T-helper 2 cell treated with Interferon-gamma antibody and Interleukin-4, amounts not matched to agents 100 ng/mL and 5 ng/mL, for 36 hours (primary cell): ENCODE measurements at places on chromosomes 6 and 20. TPM values are rescaled to one million over a fixed set of nuclear protein-coding genes. Genes with fewer than 3 reads are reported as not detected.

The LHFPL5 gene
- not detected in 2 replicates for total RNA-seq

The ELOVL2 gene
- total RNA-seq, result not detected in 2 replicates

The ADGRB3 gene
- total RNA-seq, result not detected in 2 replicates

The RBM12 gene
- 130 TPM in 2 replicates for total RNA-seq

The DEFB124 gene
- total RNA-seq, result not detected in 2 replicates

The RIMS1 gene
- not detected in 2 replicates for total RNA-seq

The SEMG1 gene
- total RNA-seq, result not detected in 2 replicates

The PCNA gene
- 483 and 497 TPM in 2 replicates for total RNA-seq

The CFAP61 gene
- not detected in 2 replicates for total RNA-seq

The CCN6 gene
- not detected in 2 replicates for total RNA-seq

The DAAM2 gene
- not detected in 2 replicates for total RNA-seq

The SYCP2 gene
- total RNA-seq, result 8.5 and 9.0 TPM in 2 replicates

The FGD2 gene
- 2.0 and 2.6 TPM in 2 replicates for total RNA-seq

The DLK2 gene
- 0.20 and 0.45 TPM in 2 replicates for total RNA-seq

The ADGRF1 gene
- total RNA-seq, result not detected in 2 replicates

The STX7 gene
- 21.2 and 23.3 TPM in 2 replicates for total RNA-seq

The MMS22L gene
- total RNA-seq, result 60.9 and 61.6 TPM in 2 replicates

The SPAG4 gene
- 3.7 and 5.4 TPM in 2 replicates for total RNA-seq

The IP6K3 gene
- not detected in 2 replicates for total RNA-seq

The DACT2 gene
- 0.09 and 0.14 TPM in 2 replicates for total RNA-seq

The RUNX2 gene
- total RNA-seq, result 34.7 and 39.3 TPM in 2 replicates

The RBM24 gene
- total RNA-seq, result not detected in 2 replicates

The SLC2A10 gene
- total RNA-seq, result not detected in 2 replicates

The SLC22A16 gene
- total RNA-seq, result 0.18 TPM in 1 of 2 replicates, not detected in the other

The TRIM15 gene
- 0.25 TPM in 1 of 2 replicates, not detected in the other for total RNA-seq

The FBXO9 gene
- 69.0 and 73.5 TPM in 2 replicates for total RNA-seq

The PSORS1C2 gene
- not detected in 2 replicates for total RNA-seq

The ZFP64 gene
- total RNA-seq, result 8.3 and 10.0 TPM in 2 replicates

The VWA7 gene
- total RNA-seq, result 4.6 and 4.9 TPM in 2 replicates

The MRAP2 gene
- not detected in 2 replicates for total RNA-seq

The ESR1 gene
- 0.23 and 0.59 TPM in 2 replicates for total RNA-seq

The CCHCR1 gene
- total RNA-seq, result 37.1 and 39.2 TPM in 2 replicates

The HSPA1A gene
- total RNA-seq, result 117 and 120 TPM in 2 replicates

The HRH3 gene
- not detected in 2 replicates for total RNA-seq

The OTOR gene
- not detected in 2 replicates for total RNA-seq

The SNAI1 gene
- total RNA-seq, result 0.52 and 0.57 TPM in 2 replicates

The KCNK5 gene
- total RNA-seq, result 10.9 and 11.0 TPM in 2 replicates

The SNX14 gene
- total RNA-seq, result 56.5 and 56.8 TPM in 2 replicates

The GPLD1 gene
- 0.18 and 0.27 TPM in 2 replicates for total RNA-seq

The ELOVL4 gene
- 0.43 and 0.70 TPM in 2 replicates for total RNA-seq
